Sciatic nerve (tissue), 2 donors: ENCODE measurements at places on chromosomes 4 and X.

DNA sequence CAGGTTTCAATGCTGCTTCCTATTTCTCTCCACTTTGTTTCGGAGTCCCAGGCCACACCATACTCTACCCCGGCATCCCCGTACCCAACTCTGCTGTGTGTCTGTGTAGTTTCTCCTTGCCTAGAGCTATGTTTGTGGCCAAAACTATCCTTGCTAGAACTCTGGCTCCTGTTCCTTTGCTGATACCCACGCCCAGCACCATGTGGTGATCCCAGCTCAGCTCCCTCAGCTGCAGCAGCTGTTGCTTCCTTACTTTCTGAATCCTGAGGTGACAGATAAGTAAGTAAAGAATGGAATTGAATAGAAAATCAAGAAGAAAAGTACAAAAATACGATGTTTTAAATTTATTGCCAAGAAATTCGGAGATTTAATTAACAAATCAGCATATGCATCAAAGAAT lies 55.8 kb downstream of the CASP3 start:
- DNase-seq = no peak

DNA sequence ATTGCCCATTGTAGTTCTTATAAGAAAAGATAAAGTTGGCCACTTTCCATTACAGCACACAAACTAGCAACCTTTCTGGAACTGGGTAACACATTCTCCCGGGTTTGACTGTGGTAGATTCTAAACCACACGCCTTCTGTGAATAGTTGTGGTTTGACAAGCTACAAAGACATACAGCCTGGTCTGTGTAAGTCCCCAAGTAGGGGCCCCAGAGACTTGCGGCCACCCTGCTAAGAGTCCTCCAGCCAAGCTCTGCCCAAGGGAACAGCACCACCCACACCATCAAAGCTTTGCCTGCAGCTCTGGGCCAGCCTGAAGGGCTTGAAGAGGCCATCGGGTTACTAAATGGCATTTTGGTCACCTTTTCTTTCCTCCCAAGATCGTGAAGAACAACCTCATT lies 203.4 kb downstream of the MAML3 start:
- no peak for DNase-seq

DNA sequence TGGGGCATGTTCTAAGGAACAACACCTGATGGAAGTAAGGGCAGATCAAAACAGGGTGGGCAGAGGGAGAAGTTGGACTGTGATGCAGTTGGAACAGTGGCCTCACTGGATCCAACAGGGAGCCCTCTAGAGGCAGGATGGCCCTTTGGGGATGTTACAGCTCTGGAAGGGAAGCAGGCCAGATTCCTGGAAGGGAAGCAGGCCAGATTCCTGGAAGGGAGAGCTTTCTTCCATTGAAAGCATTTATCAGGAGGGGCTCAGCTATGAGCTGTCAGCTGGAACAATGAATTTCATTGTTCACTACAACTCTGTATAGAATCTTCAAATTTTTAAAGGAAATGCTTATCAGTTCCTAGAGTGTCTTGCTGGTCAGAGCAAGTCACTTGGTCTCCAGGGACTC lies 17.7 kb downstream of the IL15 start:
- DNase-seq = no peak

- no peak for DNase-seq
Measured at GRCh38 chr4:10121568-10122208, 5.1 kb upstream of the WDR1 start.

DNA sequence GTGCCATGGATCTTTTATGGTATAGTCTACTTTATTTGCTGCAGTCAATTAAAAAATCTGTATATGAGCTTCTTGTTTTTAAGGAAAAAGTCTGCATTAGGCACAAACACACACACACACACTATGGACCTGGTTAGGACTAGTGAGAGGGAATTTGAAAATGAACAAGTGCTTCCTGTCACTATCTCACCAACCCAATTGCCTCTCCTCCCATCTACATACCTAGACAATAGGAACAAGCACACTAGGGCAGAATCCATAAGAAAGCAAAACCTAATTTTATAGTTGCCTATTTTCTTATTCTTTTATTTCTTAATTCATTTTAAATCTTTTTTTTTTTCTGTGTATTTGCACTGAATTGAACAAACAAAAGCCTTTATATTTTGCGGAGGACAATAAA lies 22.7 kb downstream of the PALLD start:
- no peak for DNase-seq

- no peak for DNase-seq
Measured at GRCh38 chr4:37389967-37390580, 145.5 kb downstream of the NWD2 start.

- DNase-seq = no peak
Measured at GRCh38 chr4:182297659-182298058, 54.5 kb downstream of the TENM3 start.

GRCh38 chr4:91965166-91965565 lies 338.6 kb upstream of the GRID2 start:
- DNase-seq = no peak

- DNase-seq = no peak
Measured at GRCh38 chr4:84611531-84611930, 28.6 kb downstream of the CDS1 start.

DNA sequence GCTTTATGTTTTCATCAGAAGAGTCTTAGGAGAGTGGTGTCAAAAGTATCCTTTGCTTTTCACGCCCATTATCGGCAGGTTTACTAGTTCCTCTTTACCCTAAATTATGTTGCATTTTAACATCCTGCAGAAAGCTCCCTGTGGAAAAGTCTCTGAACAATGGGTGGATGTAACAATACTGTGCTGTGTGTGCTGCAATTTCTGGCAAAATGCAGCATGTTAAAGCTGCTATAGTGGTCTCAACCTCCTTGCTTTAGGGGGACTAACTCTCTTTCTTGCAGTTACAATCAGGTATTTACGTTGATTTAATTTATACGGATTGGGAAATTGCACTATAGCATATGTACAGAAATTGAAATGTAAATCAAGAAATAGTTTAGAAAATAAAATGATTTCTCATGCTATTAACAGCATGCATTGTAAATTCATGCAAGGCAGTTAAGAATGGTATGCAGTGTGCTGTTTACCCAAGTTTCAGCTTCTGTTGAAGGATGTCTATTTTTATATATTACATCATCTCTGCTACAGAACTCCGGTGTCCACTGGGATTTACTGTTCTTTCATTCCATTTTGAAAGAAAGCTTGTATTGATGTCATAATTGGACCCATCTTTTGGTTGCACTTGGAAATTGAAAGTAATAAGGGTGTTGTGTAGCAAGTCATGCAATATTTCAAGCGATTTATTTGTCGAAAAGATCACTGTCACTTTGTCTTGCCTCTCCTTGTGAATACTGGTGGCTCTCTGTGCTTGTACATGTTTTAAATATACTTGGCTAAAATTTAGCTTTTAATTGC lies 145.7 kb downstream of the RAPGEF2 start:
- DNase-seq = no peak

DNA sequence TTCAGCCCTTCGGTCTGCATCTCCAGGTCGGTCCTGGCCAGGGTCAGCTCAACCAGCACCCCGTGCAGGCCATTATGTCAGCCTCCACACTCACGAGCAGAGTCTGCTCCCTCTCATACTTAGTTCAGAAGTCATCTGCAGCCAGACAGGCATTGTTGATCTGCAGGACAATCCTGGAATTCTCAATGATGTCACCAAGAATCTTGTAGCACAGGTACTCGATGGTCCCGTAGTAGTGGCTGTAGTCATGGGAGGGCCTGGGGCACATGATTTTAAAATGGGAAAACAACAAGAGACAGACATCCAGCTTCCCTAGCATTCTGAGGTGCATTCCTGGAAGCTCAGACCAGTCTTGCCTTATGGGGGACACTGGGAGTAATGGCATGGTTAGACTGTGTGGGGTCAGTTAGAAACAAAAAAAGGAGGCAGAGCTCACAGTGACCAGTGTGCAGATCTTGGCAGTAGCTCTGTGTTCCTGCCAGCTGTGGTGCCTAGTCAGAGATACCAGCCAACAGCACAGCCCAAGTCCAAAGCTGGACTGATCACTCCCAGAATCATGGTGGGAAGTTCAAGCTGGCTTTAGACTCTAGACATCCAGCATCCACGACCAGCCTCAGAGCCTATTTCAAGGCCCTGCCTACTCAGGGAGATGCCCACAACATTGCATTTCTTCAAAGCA lies 31.9 kb downstream of the LRIT3 start:
- DNase-seq = no peak

DNA sequence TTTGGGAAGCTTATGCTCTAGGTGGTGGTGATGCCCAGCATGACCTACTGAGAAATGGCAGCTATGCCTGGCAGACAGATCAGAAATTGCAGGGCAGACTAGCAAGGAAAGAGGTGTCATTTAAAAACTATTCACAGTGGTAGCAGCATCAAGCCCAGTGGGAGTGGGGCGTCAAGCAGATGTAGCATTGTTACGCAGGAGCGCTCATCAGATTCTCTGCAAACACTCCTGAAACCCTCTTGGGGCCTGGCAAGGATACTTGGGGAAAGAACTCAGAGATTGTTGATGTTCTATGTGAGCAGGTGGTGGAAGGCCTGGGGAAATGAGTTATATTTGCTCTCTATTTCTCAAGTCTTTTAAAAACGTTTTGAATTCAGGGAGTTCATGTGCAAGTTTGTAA lies 437.6 kb downstream of the RAPGEF2 start:
- DNase-seq = no peak

- DNase-seq = no peak
Measured at GRCh38 chr4:171288816-171289432, 524.3 kb upstream of the GALNTL6 start.

DNA sequence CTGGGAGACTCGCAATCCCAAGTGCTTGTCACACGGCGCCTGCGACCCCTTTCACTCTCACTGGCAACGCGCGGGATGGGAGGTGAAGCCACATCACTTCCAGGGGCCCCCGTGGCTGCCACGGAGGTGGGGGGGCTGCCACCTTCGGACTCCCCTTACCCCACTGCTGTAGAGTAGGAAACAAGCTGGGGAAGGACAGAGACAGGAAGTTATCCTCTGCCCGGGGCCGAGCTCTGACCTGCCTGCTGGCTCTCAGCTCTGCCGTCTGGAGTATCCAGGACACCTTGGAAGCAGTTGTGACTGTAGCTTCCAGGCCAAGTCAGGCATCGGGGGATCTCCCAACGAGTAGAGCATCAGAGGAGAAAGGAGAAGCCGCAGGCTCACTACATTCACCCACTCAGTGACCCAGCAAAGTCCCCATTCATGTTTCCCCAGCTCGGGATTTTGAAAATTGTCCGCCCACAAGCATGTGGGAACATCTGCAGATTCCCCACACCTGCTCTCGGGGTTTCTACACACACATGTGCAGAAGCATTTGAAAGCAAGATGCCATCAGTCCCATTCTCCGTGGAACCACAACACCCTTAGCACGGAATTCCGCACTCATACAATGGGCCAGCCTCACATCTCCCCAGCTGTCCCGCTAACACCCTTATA lies 10.8 kb downstream of the PDZD4 start:
- DNase-seq = no peak

DNA sequence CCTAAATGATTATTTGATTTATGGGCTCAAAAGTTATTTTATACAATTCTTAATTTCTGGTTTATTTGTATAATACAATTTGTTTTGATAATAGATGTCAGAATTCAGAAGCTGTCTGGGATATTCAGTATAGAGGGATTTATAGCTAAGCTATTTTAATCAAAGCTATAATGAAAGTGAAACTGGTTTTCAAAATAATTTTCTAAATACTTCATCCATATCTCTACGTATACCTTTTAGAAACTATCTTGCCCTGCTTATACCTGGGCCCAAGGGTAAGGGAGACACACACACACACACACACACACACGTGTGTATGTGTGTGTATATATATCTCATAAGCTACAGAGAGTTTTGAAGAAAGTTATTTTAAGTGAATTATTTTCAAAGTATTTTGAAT lies 2.9 kb downstream of the TMEM131L start:
- DNase-seq = no peak

DNA sequence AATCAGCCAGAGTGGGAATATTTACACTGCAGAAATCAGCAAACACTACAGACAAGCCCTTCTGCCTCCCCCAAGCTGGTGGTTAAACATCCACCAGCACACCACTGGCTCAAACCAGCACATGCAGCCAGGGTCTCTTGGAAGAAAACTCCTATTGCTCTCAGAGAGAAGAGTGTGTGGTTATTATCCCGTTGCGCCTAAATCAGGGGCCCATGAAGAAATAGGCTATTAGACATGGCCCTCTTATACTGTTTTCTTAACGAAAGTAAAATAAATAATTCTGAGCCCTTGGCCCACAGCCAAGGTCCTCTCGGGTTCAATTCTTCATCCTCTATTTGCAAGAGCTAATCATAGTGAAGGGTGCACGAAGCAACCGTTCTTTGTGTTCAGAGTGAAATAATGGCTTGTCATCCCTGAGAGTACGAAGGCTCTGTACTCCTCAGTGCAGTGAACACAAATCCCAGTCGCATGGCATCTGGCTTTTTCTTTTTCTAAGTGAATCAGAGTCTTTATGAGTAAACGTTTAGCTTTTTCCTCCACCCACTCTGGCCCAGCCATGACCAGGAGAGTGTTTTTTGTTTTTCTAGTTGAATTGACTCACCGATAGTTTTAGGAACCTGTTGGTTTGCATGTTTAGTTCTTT lies 33.4 kb upstream of the RBM47 start:
- DNase-seq = no peak

DNA sequence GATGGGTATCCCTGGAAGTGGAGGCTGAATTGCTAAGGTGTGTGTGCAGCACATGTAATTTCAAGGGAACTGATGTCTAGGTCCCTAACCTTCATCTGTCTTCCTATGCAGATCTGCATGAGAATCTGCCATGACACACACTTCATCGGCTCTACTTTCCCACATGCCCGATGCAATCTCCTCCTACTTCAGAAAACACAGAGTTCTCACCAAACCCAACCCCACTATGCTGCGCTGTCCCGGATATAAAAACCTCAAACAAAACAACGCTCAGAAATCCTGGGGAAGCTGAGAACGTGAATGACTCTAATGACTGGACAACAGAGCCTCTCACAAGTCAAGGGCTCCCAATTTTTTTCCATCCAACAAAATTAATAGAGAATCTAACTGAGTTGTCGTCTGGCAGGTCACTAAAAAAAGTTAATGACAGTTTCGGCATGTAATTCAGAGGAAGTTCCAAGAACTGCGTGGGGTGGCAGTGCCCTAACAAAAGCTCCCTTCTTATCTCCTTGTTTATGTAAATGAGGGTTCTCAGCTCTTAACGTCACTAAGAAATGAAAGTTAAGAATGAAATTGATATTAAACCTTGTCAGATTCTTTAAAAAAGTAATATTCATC lies 39.0 kb downstream of the STX18 start:
- DNase-seq = no peak

GRCh38 chrX:110066488-110067225 lies 63.7 kb downstream of the TMEM164 start:
- DNase-seq = no peak
